ENCODE measurements at places on chromosomes 7 and 10.

DNA sequence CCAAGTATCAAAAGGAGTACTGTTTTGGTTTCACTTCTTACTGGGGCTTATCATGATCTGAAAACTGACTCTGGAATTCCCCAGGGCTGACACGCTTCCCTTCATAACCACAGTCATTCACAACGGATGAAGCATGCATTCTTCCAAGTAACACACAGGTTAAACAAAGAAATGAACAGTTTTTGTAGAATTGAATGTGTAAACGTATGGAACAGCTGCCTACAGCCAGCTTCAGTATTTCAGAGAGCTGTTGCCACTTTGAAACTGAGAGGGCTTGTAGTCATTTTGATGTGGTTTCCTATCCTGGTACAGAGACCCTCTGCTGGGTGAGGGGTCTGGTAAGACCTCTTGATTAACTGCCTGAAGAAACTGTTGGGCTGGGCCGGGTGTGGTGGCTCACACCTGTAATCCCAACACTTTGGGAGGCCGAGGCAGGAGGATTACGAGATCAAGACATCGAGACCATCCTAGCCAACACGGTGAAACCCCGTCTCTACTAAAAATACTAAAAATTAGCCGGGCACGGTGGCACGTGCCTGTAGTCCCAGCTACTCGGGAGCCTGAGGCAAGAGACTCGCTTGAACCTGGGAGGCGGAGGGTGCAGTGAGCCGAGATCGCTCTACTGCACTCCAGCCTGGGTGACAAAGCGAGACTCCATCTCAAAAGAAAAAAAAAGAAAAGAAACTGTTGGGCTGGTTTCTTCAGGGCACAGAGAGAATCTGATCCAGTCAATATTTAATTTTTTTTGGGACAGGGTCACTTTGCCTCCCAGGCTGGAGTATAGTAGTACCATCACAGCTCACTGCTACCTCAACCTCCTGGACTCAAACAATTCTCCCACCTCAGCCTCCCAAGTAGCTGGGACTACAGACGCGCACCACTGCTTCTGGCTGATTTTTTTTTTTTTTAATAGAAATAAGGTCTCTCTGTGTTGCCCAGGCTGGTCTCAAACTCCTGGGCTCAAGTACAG is 4.7 kb downstream of the NFE2L3 start:
- DNase-seq = no peak

GRCh38 chr10:34954142-34954541 is 136.0 kb downstream of the CUL2 start:
- no peak for DNase-seq

GRCh38 chr10:86972613-86973380 is 4.5 kb downstream of the ADIRF start:
- no peak for DNase-seq

DNA sequence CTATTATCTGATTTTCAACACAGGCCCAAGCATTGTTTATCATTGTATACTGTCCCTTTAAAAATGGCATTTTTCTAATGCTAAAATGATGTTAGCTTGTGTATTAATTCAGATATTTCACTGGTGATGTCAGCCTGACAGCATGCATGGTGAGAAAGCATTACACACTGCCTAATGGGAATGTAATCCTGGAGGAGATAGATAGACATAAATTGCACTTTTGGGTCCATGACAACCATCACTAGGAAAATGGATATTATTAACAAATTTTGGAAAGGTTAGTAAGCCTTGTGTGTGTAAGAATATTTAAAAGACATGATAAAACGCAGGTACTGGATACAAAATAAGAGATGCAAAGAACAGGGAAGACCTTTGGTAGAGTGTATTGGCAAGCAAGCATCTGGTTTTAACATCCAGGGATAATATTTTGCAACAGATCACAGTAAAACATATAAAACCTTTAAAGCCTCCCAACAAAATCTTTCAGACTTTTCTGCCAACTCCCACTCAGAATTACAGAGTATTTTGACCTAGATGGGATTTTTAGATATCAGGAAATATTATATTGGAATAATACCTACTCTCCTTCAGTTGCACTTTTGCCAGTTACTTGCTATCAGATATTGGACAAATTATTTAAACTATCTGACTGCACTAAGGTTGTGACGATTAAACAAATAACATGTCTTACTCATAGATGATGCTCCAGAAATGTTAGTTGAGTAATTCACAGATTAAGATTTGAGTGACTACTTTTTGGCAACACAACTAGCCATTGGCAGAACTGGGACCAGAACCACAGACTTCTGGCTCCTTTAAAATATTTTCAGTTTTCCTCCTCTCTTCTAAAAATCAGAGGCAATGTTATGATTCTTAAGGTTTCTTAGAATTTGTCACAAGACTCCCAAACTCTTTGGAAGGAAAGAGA is 291.6 kb upstream of the SEMA3C start:
- no peak for DNase-seq

DNA sequence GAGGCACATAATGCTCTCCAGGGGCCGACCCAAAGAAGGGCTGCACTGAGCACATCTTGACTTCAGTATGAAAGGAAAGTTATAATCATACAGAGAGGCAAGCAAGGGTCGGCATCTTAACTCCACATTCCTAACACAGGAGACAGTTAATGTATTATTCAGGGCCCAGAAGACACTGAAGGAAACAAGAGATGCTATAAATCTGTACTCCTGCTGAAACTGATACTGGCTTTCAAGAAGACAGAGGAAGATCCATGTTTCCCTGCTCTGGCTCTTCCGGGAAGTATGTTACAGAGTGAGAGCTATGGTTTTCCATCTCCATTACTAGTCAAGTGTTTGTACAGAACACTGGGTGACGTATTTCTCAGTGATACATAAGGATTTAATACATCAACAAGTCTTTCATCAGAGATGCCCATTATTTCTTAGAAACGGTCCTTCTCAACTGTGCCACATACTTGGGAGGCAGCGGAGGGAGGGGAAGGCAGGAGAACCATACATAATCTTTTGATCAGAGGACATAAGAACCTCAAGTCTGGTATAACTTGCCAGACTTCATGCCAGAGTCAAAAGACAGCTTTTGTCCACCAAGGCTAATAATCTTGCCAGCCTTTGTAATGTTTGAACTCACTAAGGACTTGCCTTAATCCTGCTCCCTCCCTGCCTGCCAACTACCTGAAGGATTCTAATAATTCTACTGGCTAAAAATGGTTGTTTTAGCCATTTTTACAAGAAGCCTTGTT is 58.1 kb downstream of the ENO4 start:
- DNase-seq = no peak

Data from stimulated activated CD4-positive, alpha-beta T cell treated with anti-CD3 and anti-CD28 coated beads, Interleukin-1b, Interleukin-23, amount 100 ng/mL, for 24 hours (primary cell).